Muscle of leg (tissue), 16 donors: ENCODE measurements at places on chromosomes 3 and 15.
A peak's percentile ranks its signal among the peaks of the same experiment; 100 is the strongest.

DNA sequence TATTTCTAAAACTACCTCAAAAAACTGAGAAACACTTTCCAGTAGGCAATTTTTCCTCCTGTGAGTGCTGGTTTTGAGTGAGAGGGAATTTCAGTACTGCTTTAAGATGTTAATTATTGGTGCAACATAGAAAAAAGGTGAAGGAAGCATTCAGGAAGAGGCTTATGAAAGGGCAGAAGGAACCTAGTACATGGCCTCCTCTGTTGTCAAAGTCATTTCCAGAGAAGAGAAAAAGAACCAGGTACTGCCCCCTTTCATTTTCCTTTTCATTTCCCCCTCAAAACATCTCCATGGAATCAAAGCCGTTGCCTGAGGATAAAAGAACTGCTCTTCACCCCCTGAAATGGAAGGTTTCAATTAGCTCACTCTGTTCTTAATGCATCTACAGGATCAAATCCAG lies 19.8 kb downstream of the RARRES1 start:
- DNase-seq, result no peak

DNA sequence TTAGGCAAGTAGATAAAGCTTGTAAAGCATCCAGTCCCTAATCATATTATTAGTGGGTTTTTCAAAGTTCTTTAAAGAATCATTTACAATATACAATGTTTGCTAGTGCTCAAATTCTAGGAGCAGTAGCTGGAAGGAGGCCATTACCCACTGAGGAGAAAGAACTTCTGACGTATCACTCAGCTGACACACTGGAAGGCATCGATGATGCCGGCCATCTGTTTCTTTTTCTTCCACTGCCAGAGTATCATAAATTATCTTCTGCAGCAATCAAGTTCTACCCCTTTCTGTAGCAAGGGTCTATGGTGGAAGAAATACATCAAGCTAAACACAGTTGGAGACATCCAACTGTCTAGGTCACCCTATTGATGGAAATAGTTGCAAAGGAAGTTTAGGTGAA lies 243.2 kb upstream of the LRRN1 start:
- DNase-seq, result peak; percentile 20

- peak; percentile 3 for DNase-seq
Measured at GRCh38 chr3:152100491-152101132, 168.1 kb upstream of the MBNL1 start.

DNA sequence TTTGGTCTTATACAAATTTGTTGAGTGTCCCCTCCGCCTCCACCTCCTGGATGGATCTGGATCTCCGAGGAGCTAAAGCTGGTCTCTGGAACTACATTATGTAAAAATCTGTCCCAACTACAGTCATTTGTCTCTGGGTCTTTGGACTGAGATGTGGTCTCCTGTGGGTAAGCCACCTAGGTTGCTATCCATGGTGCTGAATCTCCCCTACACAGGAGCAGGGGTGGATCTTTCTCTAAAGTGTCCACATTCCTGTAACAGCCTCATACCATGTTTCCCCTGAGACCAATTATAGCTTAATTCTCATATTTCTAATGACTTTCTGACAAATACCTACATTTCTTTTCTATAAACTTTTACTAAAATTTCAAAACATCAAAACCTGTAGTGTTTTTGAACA lies 625.8 kb downstream of the TAFA4 start:
- DNase-seq, result peak; percentile 46

GRCh38 chr3:153626158-153626557 lies 464.1 kb downstream of the RAP2B start:
- DNase-seq, result peak; percentile 29

- DNase-seq, result no peak
Measured at GRCh38 chr15:67678993-67679392, 136.5 kb downstream of the MAP2K5 start.

DNA sequence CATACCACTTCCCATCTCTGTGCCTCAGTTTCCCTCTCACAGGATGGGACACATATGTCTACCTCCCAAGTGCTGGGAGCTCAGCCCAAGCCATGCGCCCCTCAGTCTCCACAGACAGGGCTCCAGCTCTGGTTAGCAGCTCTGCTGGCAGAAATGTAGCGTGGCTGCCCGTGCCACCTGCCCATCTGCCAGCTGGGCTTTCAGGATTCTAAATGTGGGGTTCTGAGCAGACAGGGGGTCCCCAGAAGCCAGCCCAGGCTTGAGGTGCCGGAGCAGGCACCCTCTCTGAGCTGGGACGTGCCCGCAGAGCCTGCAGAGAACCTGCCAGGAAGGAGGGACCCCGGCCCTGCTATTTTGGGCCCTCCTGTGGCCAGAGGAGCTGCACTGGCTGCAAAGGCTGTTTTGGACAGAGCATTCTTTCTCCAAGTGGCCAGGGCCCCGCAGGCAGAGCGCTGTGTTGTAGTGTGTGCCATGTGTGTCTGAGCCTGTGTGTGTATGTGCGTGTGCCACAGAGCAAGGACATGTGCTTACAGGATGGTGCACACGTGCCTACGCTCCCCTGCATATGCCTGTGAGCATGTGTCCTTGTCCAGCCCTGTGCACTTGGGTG lies 31.7 kb downstream of the PSTPIP1 start:
- DNase-seq, result no peak

DNA sequence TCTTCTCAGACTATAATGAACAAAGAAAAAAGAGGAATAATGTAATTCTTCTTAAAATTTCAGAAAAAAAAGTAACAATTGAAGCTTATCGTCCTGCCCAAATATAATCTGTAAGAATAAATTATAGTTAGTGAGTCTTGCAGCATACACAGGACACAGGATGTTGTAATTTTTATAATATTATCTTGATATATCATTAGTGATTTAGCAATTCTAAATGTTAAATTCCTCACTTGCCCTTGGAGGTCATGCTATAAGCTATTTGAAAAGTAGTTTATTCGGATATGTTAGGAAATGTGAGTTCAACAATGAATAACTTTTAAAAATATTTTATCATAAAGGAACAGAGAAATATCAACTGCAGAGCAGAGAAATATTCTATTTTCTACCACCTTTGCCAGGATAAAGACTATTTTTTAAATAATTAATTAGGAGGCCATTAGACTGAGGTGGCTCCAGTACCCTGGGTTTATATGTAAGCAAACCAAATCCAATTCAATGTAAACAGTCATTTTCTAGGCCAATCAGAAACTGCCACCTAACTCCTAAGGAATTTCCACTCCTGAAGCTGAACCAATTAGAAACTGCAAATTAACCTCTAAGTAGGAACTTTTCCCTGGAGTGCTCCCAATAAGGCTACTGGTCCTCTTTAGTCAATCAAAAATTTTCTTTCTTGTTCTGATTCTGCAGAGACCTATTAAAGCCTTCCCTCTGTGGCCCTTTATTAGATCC lies 1109.3 kb downstream of the ROBO2 start:
- no peak for DNase-seq

DNA sequence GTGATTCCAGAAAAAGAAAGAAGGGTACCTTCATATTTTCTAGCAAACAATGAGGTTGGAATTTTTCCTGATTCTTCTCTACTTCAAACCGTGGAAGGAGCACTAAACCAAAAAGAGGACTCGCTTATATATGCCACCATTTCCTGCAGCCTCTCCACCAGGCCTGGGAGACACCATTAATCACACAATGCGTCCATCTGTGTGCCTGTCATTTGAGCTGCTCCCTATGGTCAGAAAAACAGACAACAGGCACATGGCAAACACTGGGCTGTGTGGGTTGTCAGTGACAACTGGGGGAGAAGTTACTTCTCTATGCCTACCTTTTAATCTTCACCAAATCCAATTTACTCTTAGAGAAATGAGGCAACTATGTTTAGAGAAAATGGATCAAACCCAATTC lies 71.9 kb downstream of the NR2F2 start:
- DNase-seq, result no peak

DNA sequence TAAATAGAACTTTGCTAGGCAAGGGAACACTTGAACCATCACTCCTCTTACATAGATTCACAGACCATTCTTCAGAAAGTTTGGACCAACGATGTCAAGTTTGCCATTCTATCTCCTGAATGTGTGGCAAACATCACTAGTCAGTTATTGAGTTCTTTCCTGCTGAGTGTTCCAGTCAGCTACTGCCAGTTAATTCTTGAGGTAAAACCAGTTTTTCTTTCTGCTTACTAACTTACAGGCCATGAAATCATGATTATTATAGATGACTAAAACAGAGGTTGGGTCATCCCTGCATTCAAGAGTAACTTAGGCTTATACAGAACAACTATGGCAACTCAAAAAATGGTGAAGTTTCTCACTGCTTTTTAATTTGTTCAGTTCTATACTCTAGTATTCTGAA lies 88.2 kb downstream of the AP4E1 start:
- DNase-seq, result no peak

GRCh38 chr15:37061996-37062395 lies 38.4 kb downstream of the MEIS2 start:
- no peak for DNase-seq

DNA sequence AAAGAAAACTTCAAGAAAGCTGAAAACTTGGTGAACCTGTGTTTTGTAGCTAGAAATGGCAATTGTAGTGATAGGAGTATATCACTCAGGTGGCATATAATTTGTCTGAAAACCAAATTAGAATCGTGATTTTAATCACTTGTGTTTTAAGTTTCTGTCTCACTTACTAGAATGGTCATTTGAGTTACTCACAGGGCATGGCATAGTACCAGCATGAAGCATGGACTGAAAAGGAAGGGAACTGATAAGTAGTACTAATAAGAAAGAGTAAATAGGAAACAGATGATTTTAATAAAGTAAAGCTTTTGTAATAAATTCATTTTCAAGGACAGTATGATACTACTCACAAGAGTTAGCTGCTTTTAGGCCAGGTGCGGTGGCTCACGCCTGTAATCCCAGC lies 22.1 kb downstream of the OSBPL11 start:
- DNase-seq, result no peak

GRCh38 chr3:98599647-98600411 lies 6.4 kb upstream of the CPOX start:
- no peak for DNase-seq

- no peak for DNase-seq
Measured at GRCh38 chr3:37993067-37993455, 2.5 kb downstream of the VILL start.

DNA sequence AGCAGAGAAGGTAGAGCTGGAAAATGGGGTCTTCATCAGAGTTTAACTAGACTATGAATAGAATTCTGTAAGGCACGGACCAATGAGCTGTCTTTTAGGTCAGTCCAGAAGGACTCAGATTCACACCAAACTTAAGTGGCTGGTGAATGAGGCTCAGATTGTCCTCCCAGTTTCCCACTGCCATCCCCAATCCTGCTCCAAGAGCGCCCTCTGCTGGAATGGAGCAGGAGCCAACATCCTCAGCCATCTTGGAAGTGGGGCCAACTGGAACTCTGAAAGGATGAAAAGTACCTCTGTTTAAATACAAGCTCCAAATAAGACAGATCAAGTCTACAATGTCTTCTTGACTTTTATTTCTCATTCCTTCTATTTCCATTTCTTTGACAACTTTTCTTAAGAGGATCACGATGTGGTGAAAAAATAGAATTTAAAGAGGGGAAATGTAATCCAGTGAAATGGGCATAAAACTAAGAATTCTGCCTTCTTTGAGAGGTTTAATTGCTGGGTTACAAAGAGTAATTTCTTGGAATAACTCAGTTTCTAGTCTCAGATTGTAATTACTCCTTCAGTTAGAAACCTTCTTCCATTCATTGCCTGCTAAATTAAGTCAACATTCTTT lies 217.1 kb upstream of the TPRG1 start:
- peak; percentile 93 for DNase-seq

DNA sequence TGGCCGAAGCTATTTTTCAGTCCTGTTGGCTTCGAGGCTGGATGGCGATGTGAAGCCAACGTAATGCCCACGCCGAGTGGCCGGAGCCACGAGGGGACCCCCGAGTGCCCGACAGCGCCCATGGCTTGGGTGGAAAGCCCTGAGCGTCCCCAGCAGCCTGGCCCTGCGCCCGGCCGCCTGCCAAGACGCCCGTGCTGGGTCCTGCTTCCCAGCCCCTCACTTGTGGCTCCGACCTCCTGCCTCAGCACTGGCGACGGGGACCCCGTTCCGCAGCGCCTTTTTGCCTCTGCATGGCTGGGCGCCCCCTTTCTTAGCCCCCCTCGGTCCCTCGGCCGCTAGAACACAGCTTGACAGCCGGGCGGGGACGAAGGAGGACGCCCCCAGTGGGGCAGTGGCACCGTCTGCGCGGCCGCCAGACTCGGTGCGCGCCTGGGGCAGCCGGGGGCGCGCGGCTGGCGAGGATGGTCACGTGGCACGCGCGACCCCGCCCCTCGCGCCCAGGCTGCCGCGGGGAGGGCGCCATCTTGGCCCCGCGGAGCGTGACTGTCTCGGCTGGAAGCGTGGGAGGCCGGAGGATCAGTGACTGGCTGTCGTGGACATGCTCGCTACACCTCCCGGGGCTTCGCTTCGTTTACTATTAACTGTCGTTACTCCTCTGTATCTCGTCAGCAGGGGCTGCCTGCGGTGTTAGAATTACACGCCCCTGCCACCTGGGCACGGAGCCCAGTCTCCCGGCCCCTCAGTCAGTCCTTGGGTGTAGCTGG lies 626 bp upstream of the GPR176 start:
- DNase-seq, result peak; percentile 87

GRCh38 chr3:84439476-84439875 lies 519.3 kb upstream of the CADM2 start:
- DNase-seq, result no peak
